Airway epithelial cell (primary cell): ENCODE measurements at places on chromosomes 12 and 14. TPM values are rescaled to one million over a fixed set of nuclear protein-coding genes. Genes with fewer than 3 reads are reported as not detected.

Gene DAAM1
- 31.1 and 68.6 TPM in 2 replicates for total RNA-seq

Gene ARHGAP9
- not detected in 2 replicates for total RNA-seq

Gene HPD
- not detected in 2 replicates for total RNA-seq

Gene TAS2R31
- total RNA-seq: 0.99 TPM in 1 of 2 replicates, not detected in the other

Gene RIPK3
- total RNA-seq: 5.4 and 6.0 TPM in 2 replicates

Gene KRT8
- 425 and 493 TPM in 2 replicates for total RNA-seq

Gene NDRG2
- total RNA-seq: 28.0 and 32.5 TPM in 2 replicates

Gene TAS2R10
- 0.14 TPM in 1 of 2 replicates, not detected in the other for total RNA-seq

Gene KRT74
- total RNA-seq: 0.21 and 0.33 TPM in 2 replicates

Gene PSMC6
- total RNA-seq: 80.0 and 112 TPM in 2 replicates

Gene OR11H12
- total RNA-seq: not detected in 2 replicates

Gene LPAR5
- total RNA-seq: 16.6 TPM in 2 replicates

Gene SYT10
- not detected in 2 replicates for total RNA-seq

Gene RTL1
- total RNA-seq: not detected in 2 replicates

Gene CLEC2A
- total RNA-seq: not detected in 2 replicates

Gene LRRC10
- total RNA-seq: not detected in 2 replicates

Gene RD3L
- not detected in 2 replicates for total RNA-seq

Gene PPTC7
- total RNA-seq: 7.1 and 9.6 TPM in 2 replicates

Gene FIGNL2
- total RNA-seq: not detected in 2 replicates

Gene AKAP5
- 0.05 and 0.07 TPM in 2 replicates for total RNA-seq

Gene RDH12
- total RNA-seq: 8.4 and 11.7 TPM in 2 replicates

Gene DEGS2
- total RNA-seq: 3.4 and 6.6 TPM in 2 replicates

Gene MSI1
- total RNA-seq: not detected in 2 replicates

Gene TAPBPL
- 2.5 and 3.0 TPM in 2 replicates for total RNA-seq

Gene TEX52
- not detected in 2 replicates for total RNA-seq

Gene TSHR
- total RNA-seq: not detected in 2 replicates

Gene KCNC2
- total RNA-seq: not detected in 2 replicates

Gene ZNF140
- total RNA-seq: 6.4 and 11.5 TPM in 2 replicates

Gene TAS2R50
- total RNA-seq: 0.23 and 0.56 TPM in 2 replicates

Gene KRT75
- total RNA-seq: 2.1 and 2.6 TPM in 2 replicates

Gene KERA
- total RNA-seq: not detected in 2 replicates

Gene NGB
- 0.23 TPM in 1 of 2 replicates, not detected in the other for total RNA-seq

Gene PTPRO
- 0.21 and 0.23 TPM in 2 replicates for total RNA-seq

Gene PTGER2
- 0.78 and 1.2 TPM in 2 replicates for total RNA-seq

Gene MFAP5
- 13.8 and 15.3 TPM in 2 replicates for total RNA-seq

Gene ISM2
- 0.14 TPM in 1 of 2 replicates, not detected in the other for total RNA-seq

Gene ABCC9
- 0.05 and 0.35 TPM in 2 replicates for total RNA-seq

Gene SAMD4A
- total RNA-seq: 5.0 and 7.3 TPM in 2 replicates

Gene POTEG
- total RNA-seq: not detected in 2 replicates

Gene ALG10
- total RNA-seq: 4.4 and 6.6 TPM in 2 replicates
